ENCODE measurements at places on chromosomes 7 and 10.

- no peak for DNase-seq
These were observed 141.2 kb upstream of the ABCB5 start for GRCh38 chr7:20474249-20474648.

DNA sequence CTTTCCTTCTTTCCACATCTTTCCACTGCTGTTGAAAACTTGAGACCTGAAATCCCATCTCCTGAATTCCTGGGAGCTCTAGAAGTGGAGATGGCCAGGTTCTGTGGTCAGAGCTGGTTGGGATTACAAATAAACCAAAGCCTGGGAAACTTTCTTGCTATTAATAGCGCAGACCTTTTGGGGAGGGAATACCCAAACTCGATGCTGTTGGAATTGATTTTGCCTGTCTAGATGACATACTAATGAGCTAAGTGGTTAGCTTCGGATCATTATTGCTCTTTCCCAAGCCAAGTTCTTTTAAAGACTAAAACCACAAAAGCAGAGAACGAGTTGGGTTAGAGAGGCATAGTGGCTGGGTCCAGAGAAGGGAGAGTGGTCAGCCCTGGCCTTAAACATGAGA is 76.6 kb downstream of the TCF7L2 start:
- no peak for DNase-seq

- no peak for DNase-seq
These were observed 391.4 kb downstream of the NRG3 start for GRCh38 chr10:82266438-82266837.

- no peak for DNase-seq
These were observed 393.4 kb downstream of the ACTR3B start for GRCh38 chr7:153152801-153153422.

GRCh38 chr10:2076528-2076927 is 339.2 kb upstream of the ADARB2 start:
- DNase-seq: no peak

GRCh38 chr7:94698275-94698674 is 42.3 kb upstream of the SGCE start:
- DNase-seq: no peak

DNA sequence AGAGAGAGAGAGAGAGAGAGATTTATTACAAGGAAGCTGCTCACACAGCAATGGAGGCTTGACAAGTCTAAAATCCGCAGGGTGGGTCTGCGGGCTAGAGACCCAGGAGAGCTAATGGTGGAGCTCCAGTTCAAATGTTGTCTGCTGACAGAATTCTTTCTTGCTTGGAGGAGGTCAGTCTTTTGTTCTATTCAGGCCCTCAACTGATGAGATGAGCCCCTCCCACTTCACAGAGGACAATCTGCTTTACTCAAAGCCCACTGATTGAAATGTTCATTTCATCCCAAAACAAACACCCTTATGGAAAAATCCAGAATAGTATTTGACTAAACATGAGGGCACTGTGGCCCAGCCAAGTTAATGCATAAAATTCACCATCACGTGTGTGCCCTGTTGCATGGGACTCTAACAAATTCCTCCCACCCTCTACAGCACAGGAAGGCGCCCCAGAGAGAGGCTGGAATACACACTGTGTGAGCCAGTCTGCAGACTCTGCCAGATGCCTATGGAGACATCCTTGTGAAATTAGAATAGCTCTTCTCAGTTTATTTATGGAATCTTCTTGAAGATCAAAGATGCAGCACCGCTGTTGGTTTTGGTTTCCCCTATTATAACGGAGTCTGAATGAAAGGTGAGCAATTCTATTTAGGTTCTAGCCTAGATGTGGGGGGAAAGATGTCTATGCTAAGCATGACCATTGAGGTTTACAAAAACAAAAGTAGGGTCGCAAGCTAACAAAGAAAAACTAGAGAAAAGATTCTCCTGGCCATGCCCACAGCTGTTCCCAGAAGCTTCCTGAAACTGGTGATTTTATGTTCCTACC is 123.0 kb upstream of the SFMBT2 start:
- DNase-seq: no peak

DNA sequence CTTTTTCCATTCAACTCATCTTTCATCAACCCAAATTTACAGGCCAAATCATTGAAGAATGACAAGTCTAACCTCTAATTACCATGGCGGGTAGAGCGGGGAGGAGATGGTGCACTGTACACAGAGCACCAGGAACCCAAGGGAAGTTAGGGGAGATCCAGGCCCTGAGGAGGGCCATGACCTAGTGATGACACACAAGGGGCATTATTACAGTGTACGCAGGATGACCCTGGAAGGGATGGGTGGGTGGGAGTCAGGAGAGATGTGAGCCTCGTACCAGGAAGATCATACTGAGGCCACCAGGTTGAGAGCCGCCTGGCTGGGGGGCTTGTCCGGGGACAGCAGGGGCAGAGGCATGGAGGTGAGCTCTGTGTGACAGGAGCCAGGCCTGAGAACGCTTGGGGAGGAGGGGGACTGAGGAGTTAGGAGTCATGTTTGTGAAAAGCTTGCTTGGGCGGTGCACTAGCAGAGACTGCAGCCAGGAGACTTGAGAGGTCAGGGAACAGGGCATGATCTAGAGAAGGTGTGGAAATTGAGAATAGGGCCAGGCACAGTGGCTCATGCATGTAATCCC is 89.5 kb upstream of the CCNY start:
- no peak for DNase-seq

DNA sequence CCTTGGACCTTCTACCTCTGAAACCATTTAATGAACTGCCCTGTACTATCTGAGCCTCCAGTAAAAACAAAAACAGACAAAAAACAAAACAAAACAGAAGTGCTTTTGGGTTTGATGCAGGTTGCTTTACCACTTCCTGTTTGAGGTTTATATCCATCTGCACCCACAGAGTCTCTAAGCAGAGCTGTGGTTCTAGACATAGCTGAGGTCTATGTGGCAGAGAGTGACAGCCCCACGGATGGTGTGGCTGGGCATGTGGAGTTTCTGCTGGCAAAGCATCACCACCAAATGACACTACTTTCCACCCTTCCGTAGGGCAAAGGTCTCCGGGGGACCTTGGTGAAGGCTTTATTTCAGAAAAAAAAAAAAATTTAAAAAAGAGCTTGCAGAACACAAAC is 754.2 kb downstream of the GRID1 start:
- peak; percentile 24 for DNase-seq

DNA sequence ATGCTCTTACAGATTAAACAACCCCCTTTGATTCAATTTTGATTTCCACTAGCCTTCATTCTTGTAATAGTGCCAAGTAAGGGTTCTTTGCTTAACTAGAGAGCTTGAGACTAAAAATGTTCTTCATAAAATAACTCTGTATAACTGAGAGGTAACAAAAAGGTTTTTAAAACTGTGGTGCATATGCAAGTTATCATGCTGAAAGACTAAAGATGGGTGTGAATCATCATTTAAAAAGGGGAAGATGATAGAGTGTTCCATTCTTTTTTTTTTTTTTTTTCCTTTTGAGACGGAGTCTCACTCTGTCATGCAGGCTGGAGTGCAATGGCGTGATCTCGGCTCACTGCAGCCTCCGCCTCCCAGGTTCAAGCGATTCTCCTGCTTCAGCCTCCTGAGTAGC is 11.1 kb downstream of the MDFIC start:
- no peak for DNase-seq

GRCh38 chr10:123908379-123908778 is 16.8 kb upstream of the CPXM2 start:
- no peak for DNase-seq

- DNase-seq: no peak
These were observed 15.0 kb upstream of the PCBD1 start for GRCh38 chr10:70903262-70903921.

DNA sequence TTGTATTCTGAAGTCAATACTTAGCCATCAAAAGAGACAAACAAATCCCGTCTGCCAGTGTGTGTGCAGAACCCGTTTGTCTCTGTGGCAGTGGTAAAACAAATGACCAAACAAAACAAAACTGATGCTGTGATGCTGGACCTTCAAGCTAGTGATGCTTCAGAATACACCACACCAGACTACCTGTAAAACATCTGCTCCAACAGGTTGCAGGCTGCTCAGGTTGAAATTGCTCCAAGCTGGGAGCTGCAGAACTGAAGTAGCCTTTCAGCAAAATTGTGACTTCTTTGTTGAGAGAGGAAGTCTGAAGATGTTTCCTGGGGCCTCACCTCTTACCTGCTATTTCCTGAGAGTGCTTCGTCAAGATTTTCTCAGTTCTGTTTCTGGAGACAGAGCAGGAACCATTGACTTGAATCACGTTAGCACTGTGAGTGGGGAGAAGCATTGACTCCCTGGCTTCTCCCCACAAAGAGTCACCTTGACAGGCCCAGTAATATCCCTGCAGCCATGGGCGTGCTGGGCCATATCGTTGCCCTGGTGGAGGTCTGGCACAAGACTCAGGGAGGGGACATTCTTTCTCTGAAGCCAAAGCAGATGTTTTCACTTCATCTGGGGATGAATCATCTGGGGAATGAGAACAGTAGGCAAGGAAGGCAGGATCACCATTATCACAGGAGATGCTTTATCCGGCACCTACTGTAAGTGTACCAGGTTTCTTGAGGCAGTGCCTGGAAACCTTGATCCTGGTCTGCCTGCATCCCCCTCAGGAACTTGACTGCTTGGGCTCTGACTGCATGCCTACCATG is 80.2 kb downstream of the RBM20 start:
- DNase-seq: no peak

DNA sequence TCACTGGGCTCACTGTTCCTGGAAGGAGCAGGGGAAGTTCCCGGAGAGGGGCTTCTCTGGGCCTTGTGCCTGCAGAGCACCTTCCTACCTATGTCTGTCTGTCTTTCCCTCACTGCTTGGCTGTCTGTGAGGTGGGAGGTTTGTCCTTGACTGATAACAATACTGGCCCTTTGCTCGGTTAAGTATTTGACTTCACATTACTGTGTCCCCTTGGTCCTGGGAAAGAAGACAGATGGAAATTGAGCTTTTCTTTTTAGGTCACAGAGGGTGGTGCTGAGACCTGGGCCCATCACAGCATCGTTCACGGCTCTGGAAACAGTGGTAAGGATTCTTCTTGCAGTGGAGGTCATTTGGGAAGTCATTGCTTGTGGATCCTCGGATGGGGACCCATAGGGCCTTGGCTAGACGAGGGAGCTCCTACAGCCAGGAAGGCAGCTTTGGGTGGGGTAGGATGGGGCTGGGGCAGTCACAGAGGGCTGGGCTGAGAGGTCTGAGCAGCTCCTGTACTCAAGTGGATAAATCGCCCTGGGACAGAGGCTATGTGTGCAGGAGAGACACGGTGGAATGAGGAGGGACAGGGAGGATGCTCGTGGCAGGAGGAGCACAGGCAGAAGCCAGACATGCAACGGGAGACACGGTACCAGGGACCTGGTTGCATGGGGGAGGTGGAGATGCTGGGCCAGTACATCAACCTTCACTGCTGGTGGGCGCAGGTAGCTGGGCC is 450.2 kb downstream of the PLXNA4 start:
- DNase-seq: no peak

- DNase-seq: no peak
These were observed 185.4 kb upstream of the SHH start for GRCh38 chr7:155997431-155998327.

GRCh38 chr10:50990568-50991455 is 83.5 kb upstream of the PRKG1 start:
- no peak for DNase-seq

- DNase-seq: no peak
These were observed 24.1 kb upstream of the ZNRF2 start for GRCh38 chr7:30260246-30260768.

- peak; percentile 41 for DNase-seq
These were observed 23.0 kb upstream of the KLF6 start for GRCh38 chr10:3807928-3808496.

GRCh38 chr7:23120106-23120505 is 14.5 kb downstream of the KLHL7 start:
- DNase-seq: no peak

DNA sequence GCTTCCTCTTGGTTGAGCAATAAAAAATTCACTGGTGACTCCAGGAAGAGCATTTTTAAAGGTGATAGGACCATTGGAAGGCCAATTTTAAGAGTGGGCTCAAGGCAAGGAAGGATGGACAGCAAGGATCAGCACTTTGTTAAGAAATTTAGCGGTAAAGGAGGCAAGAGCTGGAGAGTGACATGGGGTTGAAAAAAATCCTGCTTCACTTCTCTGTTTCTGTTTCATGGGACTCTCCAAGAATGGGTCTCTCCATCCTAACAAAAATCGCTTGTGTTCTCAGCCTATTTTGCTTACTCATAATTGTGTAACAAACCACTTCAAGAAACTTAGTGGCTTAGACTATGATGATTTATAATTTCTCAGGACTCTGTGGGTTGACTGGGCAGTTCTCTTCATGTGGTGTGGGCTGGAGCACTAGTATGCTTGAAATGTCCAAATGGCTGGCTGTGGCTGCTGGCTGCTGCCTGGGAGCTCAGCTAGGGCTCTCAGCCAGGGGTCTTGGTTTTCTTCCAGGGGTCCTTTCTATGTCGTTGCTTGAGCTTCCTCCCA is 59.8 kb upstream of the ZNRF2 start:
- peak; percentile 33 for DNase-seq

DNA sequence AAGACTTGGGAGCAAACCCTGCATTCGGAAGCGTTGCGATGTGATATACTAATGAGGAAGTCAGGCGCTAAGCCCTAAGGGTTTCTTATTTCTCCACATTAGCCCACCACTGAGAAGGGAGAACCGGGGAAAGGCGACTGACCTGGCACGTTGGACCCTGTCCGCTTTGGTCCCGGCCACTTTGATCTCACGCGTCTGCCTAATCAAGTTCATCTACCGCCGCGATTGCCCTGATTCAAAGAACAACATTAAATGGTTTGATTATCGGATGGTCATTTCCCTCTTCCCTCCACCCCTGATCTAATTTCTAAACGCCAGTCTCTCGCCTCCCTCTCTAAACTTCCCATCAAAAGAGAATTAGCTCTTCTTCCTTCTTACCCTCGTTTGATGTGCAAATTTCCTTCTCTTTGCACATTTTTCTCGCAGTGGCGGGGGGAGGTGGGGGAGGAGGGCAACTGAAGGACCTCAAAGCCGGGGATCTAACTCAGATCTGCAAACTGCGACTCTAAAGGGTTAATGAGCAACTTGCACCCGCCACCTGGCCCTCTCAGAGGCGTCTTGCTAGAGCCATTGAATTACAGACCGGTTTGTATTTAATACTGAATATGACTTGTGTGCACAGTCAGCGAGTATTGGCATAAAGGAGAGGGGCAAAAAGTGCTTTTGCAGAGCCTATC is 687 bp upstream of the DKK1 start:
- DNase-seq: no peak

- DNase-seq: peak; percentile 29
These were observed 51.7 kb downstream of the ADRA2A start for GRCh38 chr10:111128331-111129180.

GRCh38 chr10:12469345-12469744 is 120.0 kb downstream of the CAMK1D start:
- DNase-seq: no peak

GRCh38 chr10:13026873-13027272 is 25.4 kb upstream of the CCDC3 start:
- DNase-seq: no peak

Measured in CD4-positive, alpha-beta T cell treated with Interferon alpha-2 for 1 hour (primary cell).